ENCODE measurements at places on chromosomes 16 and 17.
A peak's percentile ranks its signal among the peaks of the same experiment; 100 is the strongest.

DNA sequence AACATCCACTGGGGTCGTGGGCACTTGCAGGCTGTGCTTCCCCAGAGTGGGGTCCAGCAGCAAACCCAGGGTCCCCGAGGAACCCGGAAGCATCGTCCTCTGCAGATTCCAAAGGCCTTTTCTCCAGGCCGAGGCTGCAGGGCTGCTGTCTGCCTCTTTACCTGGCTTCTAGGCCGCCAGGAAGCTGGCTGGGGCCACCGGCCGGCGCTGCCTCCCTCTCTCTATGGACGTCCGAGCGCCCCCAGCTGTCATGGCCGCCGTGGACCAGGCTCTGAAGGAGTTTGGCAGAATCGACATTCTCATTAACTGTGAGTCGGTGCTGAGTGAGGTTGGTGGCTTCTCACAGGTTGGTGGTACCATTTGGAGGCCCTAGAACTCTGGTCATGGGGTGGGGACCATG is 5.6 kb downstream of the DECR2 start:
- no peak for DNase-seq

- DNase-seq = peak; percentile 67
Measured at GRCh38 chr16:57689762-57690558, 4.6 kb upstream of the DRC7 start.

GRCh38 chr17:7238420-7239090 is 702 bp downstream of the PHF23 start:
- no peak for DNase-seq

- no peak for DNase-seq
Measured at GRCh38 chr17:4759776-4760236, 11.9 kb upstream of the TM4SF5 start.

DNA sequence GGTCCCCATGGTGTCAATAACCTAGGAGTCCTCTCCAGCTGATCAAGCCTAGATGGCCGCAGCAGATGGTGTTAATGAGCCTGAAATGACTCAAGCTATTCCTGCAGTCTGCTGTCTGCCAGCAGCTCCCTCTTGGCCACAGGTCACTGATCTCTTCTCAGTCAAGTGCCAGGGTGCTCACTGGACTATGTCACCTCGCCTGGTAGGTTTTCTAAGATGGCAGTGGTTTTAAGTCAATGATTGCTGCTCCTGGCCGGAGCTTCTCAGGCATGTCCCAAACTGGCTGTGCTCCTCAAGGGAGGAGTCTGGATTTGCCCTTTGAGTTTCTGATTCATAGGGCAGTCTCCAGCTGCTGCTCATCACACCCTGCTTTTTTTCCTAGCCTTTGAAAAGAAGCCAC is 58.6 kb upstream of the SHISA6 start:
- DNase-seq = no peak

DNA sequence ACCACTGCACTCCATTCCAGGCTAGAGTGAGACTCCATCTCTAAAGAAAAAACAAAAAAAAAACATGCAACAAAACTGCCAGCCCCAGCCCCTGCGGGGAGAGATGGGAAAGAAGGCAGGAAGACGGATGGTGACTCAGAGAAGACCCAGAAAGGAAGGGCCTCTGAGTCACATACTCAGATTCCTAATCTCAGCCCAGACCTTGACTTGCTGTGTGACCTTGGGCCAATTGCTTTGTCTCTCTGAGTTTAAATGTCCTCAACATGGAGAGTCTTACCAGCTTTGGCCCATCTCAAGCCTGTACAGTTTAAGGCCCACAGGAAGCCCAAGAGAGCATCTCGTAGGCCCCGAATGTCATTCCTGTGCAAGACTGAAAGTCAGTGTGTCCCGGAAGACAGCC is 86.5 kb upstream of the LHX1 start:
- DNase-seq = no peak

- no peak for DNase-seq
Measured at GRCh38 chr17:82015311-82015971, 7.2 kb downstream of the CENPX start.

- no peak for DNase-seq
Measured at GRCh38 chr17:72306037-72306436, 185.2 kb downstream of the SOX9 start.

- DNase-seq = no peak
Measured at GRCh38 chr16:84218956-84219355, 20.9 kb downstream of the KCNG4 start.

- DNase-seq = peak; percentile 88
Measured at GRCh38 chr17:60036796-60037677, 41.7 kb downstream of the HEATR6 start.

- DNase-seq = peak; percentile 55
Measured at GRCh38 chr17:8894673-8895578, 27.5 kb upstream of the PIK3R6 start.

GRCh38 chr16:17204644-17205043 is 266.1 kb downstream of the XYLT1 start:
- DNase-seq = no peak

GRCh38 chr16:12406926-12407690 is 396.6 kb downstream of the CPPED1 start:
- no peak for DNase-seq

GRCh38 chr17:2027528-2028233 is 2.3 kb upstream of the DPH1 start:
- DNase-seq = no peak

- no peak for DNase-seq
Measured at GRCh38 chr17:14092808-14093207, 23.5 kb downstream of the COX10 start.

GRCh38 chr17:82392209-82392920 is 20.8 kb downstream of the UTS2R start:
- DNase-seq = no peak

DNA sequence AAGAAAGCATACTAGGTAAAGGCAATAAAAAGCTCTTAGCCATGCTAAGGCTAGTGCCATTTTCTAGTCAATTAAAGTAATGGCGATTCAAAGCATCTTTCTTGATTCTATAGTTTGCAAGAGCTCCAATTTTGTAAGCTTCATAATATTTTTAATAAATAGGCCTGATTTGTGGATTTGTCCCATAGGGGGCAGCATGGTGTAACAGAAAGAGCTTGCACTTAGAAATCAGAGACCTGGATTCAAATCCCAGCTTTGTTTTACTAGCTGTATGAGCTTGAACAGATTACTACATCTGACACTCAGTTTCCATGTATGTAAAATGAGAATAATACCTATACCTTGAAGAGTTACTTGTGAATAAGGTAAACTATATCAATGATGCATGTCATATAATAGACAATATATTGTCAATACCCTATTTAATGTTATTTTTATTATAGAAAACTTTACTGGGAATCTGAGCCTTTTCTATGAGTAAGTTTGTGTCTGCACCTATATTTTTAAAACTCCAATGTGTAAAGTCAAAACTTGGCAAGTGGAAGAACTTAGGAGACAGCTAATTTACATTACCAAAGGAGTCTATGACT is 93.6 kb upstream of the NOG start:
- DNase-seq = peak; percentile 10

GRCh38 chr16:88883946-88884345 is 17.5 kb upstream of the PABPN1L start:
- DNase-seq = no peak
